Hindlimb muscle (tissue), 1 donor: ENCODE measurements at places on chromosomes 6 and 20. TPM values are rescaled to one million over a fixed set of nuclear protein-coding genes. Genes with fewer than 3 reads are reported as not detected.
A peak's percentile ranks its signal among the peaks of the same experiment; 100 is the strongest.

ACTL10 gene
- polyA plus RNA-seq, result 0.46 TPM

FABP7 gene
- 0.39 TPM for polyA plus RNA-seq

VWA7 gene
- polyA plus RNA-seq, result 2.5 TPM

TNFRSF21 gene
- polyA plus RNA-seq, result 22.9 TPM

KIF13A gene
- 42.8 TPM for polyA plus RNA-seq

E2F1 gene
- 10.2 TPM for polyA plus RNA-seq

REM1 gene
- 6.6 TPM for polyA plus RNA-seq

LY6G5B gene
- polyA plus RNA-seq, result 11.7 TPM

IL20RA gene
- polyA plus RNA-seq, result 40.5 TPM

ESR1 gene
- 2.5 TPM for polyA plus RNA-seq

FOXF2 gene
- 0.90 TPM for polyA plus RNA-seq

SIM1 gene
- polyA plus RNA-seq, result 7.8 TPM

SOBP gene
- polyA plus RNA-seq, result 16.1 TPM

DNA sequence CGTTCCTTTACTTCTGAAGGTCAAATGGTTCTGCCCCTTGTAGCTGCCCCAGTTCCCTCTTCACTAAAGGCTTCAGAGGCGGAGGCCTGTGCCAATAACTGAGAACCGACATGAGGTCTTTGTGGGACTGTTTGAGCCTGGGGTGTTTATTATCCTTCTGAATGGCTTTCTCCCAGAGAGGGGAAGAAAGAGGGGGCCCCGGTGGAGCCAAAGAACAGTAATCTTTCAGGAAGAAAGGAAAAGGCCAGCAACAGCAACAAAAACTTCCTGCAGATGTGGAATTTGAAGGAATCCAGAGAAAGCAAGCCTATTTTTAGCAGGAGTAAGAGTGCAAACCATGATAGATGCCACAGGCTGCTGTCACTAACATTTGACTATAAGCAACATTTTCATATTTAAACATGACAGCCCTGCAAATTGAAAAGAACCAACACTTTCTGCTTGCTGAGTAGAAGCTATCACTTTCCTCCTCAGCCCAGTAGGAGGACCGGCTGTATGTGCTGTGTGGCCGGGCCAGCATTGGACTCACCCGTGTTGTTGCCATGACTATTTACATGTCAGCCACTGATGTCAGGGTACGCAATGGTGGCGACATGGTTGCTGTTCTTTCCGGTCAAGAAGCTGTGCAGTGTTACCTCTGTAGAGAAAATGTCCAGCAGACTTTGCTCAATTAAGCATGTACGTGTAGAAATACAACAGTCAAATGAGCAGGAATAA lies 121.3 kb downstream of the SOBP start:
- DNase-seq, result no peak

- DNase-seq, result peak; percentile 67
Observed at GRCh38 chr20:12575352-12576095, 433.2 kb upstream of the SPTLC3 start.

DNA sequence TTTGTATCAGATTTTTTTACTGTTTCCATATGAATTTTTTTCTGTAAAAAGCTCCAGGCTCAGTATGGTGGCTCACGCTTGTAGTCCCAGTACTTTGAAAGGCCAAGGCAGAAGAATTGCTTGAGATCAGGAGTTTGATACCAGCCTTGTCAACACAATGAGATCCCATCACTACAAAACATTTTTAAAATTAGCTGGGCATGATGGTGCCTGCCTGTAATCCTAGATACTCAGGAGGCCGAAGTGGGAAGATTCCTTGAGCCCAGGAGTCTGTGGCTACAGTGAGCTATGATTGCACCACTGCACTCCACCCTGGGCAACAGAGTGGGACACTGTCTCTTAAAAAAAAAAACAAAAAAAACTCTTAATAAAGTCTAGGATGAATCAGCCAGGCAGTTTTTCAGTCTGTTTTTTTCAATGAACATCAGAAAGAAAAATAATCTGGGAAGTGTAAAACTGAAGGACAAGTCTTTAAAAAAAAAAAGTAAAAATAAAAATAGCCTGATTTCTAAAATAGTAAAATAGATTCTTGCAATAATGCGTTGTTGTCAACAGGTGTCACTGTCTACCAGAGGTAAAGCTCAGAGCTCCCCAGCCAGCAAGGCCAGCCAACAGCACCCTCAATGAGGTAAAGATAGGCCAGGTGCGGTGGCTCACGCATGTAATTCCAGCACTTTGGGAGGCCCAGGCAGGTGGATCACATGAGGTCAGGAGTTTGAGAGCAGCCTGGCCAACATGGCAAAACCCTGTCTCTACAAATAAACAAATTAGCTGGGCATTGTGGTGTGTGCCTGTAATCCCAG lies 9.3 kb upstream of the ATG5 start:
- DNase-seq, result no peak

- no peak for DNase-seq
Observed at GRCh38 chr6:56310241-56310640, 62.9 kb upstream of the COL21A1 start.

GRCh38 chr20:24828992-24829648 lies 119.9 kb upstream of the CST7 start:
- DNase-seq, result no peak

GRCh38 chr6:30547454-30547853 lies 8.8 kb downstream of the GNL1 start:
- DNase-seq, result no peak

- DNase-seq, result peak; percentile 9
Observed at GRCh38 chr20:39800548-39800947, 838.4 kb downstream of the DHX35 start.

DNA sequence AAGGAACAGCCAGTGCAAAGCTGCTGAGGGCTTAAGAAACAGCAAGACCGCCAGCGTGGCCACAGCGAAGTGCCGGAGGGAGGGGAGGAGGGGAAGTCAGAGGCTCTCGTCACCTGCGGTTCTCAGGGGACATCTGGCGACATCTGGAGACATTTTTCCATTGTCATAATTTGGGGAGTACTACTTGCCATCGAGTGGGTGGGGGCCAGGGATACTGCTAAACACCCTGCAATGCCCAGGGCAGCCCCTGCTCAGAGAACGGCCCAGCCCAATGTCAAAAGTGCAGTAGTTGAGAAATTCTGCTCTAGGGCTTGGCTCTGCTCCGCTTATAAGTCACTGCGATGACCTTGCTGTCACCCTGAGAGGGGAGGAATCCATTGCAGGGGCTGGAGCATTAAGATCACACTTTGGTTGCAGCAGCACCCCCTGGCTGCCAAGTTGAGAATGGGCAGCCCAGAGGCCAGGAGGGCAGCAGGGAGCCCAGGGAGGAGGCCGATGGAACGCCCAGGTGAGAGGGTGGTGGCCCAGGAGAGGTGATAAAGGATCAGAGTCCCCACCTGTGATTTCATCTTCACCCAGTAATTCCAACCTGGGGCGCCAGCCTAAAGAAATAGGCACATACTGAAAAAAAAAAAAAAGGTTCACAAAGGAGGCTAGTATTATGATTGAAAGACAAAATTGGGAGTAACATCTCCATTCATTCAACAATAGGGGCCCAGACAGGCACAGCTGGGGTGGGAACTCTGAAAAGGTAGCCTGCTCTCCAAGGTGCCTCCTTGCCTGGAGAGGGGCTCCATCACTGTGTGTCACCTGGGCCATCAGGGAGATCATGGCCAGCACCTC lies 218.2 kb downstream of the BMP7 start:
- DNase-seq, result no peak

DNA sequence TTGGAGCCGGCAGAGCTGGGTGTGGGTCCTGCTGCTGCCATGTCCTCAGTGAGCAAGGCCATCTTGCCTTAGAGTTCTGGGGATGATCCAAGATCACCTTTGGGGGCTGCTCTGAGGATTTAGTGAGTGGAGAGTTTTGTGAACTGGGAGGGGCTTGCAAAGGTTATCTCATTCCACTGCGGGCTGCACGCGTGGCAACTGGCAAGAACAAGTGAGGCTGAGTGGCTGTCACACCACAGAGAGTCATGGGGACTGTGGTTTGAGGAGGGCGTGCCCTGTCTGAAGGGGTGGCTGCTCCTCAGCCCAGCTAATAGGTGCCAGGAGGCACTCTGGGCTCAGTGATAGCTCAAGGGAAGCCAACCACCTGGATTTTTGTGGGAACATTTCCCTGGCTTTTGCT lies 37.6 kb downstream of the TTLL9 start:
- DNase-seq, result no peak

DNA sequence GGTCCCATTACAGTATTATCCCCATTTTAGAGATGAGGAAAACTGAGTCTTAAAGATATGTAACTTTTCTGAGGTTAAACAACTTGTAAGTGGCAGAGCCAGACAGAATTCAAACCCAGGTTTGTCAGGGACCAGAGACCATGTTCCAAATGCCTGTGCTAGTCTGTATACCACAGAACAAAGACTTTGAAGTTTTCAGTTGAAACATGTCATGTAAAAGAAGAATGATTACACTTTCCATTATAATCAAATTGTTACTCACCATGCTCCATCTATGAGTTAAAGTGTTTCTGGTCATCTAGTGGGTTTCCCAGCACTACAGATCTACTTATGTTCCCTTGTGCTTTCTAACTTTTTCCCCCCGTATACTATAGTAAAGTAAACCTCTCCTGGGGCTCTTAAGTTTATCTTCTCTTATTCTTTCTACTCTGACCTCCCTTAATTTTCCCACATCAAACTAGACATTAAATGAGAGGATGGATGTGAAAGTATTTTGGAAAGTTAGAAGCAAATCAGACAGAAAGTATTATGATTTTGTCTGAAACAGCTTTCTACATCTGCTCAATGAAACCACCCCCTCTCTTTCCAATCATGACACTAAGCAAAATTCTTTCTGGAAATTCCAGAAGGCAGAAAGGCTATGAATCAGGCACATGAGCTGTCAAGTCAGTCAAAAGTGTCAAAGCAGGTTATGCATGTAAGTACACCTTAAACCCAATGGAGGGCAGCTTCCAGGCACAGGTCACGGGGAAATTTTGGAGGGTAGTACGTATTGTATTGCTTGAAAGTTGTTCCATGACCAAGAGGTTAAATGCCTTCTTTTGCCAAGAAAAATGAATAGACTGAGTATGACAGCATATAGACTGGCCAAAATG lies 132.7 kb upstream of the MAP3K7 start:
- DNase-seq, result no peak

- no peak for DNase-seq
Observed at GRCh38 chr6:142071981-142072380, 60.7 kb upstream of the GJE1 start.

DNA sequence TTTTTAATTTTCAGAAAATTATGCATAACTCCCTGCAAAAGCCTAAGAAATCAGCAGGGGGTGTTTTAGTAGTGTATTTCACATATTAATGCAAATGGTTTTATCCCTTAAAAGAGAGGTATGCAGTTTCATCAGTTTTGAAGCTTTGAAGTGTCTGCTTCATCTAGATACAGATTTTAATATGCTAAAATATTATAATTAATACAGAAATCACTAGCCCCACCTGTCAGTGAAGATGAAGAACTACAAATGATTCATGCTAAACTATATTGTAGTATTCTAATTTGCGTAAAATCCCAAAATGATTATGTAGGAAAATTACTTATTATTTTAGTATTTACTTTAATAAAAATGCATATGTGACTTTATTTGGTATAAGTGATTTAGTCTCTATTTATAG lies 2.9 kb upstream of the TFB1M start:
- no peak for DNase-seq

GRCh38 chr6:157469378-157469777 lies 88.4 kb downstream of the ZDHHC14 start:
- DNase-seq, result no peak

- DNase-seq, result no peak
Observed at GRCh38 chr6:51203504-51203903, 384.8 kb downstream of the TFAP2B start.

GRCh38 chr6:38715016-38715689 lies at the start of gene DNAH8:
DNAH8 (plus strand) TSS chr6:38715311; CDS start chr6:38722810, 7,499 bp downstream.
- DNase-seq, result no peak

- DNase-seq, result peak; percentile 28
Observed at GRCh38 chr6:53014063-53014462, 19.0 kb upstream of the GSTA4 start.

DNA sequence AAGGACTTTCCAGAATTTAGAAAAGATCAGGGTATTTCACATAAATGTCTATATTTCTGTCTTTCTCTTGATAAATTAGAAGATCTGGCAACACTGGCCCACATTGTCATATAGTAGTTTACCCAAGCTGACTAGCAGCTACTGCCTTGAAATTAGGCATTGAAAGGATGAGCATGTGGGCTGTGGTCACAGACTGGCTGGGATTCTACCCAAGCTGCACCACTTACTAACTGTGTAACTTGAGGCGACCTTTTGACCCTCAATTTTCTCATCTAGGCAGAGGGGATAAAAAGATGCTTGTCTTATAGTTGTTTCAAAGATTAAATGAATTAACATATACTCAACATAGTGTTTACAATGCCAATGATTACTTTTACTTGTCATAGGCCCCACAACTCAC lies 152.7 kb upstream of the BMP2 start:
- no peak for DNase-seq

- no peak for DNase-seq
Observed at GRCh38 chr20:33664762-33665144, 2.0 kb upstream of the ACTL10 start.

DNA sequence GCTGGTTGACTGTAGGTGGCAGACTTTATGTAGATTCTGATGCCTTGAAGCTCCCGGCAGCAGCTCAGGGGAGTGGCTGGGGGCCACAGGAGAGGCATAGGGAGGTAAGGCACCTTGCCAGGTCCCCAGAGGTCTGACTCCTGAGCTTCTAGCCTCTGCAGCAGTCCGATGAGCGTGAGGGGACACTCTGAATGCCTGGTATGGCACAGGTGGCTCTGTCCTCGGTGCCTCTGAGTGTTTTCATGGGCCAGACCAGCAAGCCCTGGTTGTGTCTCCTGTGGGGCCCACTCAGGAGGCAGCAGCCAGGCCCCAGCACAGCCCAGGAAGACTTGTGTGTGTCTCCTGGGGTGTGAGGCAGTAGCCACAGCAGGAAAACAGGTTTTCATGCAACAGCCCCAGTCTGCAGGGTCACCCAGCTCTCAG lies 39.7 kb upstream of the IRF4 start:
- DNase-seq, result no peak

- no peak for DNase-seq
Observed at GRCh38 chr6:135586844-135587243, 89.3 kb upstream of the AHI1 start.

DNA sequence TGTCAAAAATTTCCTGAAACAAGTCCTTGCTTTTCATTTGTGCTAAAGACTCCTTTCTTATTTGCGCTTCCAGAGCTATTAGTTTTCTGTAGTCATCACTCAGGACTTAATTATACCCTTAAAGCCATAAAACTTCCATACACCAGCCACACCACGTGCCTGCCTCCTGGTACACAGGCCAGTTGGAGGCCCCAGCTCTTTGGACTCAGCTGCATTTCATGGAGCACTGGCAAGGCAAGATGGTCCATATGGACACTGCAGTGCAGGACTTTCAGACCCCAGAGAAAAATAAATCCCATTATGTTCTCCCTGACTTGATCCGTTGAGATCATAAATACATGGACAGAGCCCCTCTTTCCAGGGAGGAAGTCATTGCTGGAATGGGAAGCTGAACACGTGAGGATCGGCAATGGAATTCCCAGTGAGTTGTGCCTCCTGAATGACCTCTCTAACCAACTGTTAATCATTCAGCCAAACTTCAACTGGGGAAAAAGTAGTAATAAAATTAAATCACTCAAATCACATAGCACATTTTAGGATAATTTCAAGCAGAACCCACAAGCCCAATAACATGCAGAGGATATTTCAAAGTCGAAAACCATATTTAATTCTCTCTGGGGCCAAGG lies 173.1 kb downstream of the HACE1 start:
- DNase-seq, result no peak

- DNase-seq, result no peak
Observed at GRCh38 chr20:61742097-61742825, 323.4 kb downstream of the TAF4 start.

- no peak for DNase-seq
Observed at GRCh38 chr20:25020901-25021301, 28.4 kb upstream of the APMAP start.

- no peak for DNase-seq
Observed at GRCh38 chr6:3592371-3592941, 135.6 kb upstream of the SLC22A23 start.
